ENCODE measurements at places on chromosomes 3 and 15.

DNA sequence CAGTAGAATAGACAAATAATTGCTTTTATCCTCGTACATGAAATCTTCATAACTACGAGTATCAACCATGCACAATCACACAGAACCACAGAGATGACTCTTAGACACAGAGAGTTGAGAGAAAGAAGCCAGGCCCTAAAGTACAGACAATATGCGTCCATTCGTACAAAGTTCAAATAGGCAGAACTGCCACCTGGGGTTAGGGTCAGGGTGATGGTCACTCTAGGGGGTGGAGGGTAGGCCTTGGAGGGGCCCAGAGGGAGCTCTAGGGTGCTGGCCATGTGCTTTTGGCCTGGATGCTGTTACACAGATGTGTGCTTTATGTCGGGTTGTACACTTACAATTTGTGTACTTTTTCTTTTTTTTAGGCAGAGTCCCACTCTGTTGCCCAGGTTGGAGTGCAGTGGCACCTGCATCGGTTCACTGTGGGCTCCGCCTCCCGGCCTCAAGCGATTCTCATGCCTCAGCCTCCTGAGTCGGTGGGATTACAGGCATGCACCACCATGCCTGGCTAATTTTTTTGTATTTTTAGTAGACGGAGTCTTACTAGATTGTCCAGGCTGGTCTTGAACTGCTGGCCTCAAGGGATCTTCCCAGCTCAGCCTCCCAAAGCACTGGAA is 65.9 kb upstream of the KLF13 start:
- no peak for DNase-seq

DNA sequence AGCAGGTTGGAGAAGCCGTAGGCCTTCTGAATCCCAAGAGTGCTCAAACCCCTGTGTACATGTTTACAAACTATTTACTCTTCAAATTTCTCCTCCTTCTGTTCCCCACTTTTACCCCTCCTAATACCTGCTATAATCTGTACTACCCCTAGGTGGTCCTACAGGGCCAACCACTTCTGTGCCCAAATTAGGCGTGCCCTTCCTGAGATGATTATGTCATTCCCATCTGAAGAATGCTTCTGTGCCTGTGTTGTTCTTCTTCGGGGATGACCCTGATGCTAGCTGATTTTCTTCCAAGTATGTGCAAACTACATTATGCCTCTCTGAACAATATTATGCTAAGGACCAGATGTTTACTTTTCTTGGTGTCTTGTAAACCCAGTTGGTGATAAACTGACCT is 20.5 kb downstream of the RBP2 start:
- peak; percentile 96 for DNase-seq

DNA sequence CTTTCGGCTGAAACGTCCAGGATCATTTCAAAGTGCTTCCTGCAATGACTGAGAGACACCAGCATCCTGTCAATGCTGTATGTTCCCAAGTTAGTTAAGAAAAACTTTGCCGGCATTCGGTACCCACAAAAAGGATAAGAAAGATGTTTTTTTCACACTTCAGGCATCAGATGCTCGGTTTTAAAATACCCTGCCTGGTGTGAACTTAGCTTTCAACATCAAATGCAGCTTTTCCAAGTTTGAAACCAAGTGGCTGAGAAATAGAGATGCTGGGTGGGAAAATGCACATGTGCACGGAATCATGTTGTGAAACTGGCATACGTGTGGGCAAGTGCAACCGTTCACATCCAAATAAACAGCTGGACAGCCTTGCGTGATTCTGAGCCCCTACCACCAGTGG is 254.9 kb upstream of the IGF1R start:
- no peak for DNase-seq

DNA sequence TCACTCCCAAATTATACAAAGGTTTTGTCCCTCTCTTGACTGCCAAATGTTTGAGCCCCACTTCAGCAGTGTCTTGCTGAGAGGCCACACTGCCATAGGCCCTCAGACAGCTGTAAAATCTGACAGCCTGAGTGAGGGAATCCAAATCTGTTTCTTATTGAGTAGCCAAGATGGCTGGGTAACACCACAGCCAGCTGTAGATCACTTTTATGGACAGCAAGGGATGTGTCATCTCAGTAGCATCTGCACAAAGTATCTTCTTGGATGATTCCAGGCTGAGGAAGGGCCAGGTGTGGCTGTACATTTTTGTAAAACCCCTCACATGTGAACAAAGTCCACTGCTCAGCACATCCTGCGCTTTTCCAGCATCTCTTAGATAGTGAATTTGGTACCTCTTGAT is 237.0 kb upstream of the LRTM1 start:
- no peak for DNase-seq

DNA sequence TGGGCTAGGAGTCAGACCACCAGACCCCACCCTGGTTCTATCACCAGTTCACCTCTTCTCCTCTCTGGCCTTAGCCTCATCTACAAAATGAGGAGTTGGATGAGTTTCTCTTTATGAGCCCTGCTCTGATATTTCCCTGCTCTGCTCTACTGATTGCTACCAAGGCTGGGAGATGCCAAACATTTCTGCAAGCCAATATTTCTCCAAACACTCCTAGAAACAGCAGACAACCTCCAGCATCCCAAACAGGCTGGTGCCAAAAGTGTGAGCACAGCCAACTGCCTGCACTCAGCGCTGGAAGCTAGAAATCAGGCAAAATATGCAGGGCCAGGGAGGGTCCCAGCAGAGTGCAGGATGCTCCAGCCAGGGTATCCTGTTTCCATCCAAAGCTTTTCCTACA is 10.8 kb downstream of the DAPK2 start:
- DNase-seq, result no peak

DNA sequence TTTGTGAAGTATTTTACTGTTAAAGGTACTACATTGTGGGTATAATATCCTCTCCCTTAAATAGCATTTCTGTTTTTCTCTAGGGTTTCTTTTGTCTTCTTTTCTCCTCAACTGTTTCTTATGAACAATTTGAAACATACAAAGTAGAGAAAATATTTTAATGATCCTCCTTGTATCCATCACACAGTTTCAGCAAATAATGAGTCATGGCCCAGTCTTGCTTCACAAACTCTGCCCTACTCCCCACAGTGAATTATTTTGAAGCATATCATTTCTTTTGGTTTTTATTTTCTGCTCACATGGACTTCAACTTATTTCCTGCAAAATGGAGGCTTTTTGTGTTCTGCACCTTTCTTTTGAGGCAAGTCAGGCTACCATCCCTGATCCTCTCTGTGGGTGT is 6.1 kb upstream of the SCAANT1 start:
- DNase-seq, result no peak

GRCh38 chr3:118942195-118942594 is 92.5 kb downstream of the IGSF11 start:
- no peak for DNase-seq

DNA sequence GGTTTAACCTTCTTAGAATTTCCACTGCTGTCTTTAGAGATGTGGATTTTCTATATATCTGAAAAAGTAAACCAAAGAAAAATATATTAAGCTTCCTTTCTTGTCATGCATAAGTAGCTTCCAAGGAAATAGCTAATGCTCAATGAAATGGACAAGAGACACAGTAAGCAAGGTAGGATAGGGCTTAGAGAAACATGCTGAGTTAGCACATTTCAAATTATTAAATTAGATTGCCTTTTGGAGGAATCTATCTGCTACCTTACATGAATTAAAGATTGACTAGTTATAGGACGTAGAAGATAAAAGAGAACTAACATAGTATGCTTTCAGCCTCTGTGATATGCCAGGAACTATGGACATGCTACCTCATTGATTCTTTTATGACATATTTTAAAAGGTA is 824.6 kb downstream of the TUSC7 start:
- no peak for DNase-seq

GRCh38 chr3:134077649-134078161 is 48.0 kb upstream of the SLCO2A1 start:
- no peak for DNase-seq

DNA sequence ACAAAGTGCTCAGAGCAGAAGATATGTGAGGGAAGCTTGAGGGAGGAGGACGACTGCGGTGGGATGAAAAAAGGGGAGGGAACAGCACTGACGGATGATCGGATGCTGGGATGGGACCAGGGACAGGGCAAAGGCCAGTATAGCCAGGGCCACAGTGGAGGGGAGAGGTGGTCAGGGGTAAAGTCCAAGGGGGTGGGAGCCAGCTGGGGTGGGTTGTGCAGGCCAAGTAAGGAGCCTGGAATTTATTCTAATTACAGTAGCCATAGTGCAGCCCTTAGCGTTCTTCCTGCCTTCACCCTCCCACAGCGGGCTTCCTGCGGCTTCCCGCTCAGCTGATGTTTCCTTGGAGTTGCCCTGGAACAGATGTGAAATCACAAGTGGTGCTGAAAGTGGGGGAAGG is 7.6 kb upstream of the APEH start:
- DNase-seq, result no peak

DNA sequence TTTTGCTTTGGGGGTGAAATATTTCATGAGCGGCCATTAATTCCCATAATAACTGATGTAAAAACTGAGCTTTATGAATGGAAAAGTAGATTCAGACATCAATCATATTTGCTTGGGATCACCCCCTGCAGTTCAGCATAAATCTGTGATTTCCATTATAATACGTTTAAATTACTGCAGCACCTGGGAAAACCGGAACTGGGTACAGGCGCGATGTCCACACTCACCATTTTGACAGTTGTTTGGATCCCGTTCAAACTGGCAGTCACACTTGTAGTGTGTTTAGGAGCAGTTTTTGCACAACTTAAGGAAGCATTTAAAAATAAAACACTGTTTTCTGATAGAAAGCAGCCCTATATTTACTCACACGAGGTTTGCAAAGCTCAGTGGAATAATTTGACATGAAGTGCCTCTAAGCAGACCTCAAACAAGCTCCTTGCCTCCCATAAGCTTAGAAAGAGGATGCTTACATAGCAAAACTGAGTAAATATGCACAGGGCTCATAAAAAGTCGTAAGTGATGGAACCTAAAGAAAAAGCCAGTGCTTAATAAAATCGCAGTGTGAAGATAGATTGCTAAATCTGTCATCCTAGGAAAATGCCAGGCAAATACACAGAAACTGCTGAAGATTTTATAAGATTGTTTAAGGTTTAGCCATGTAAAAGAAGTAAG is 377.6 kb downstream of the PTPRG start:
- no peak for DNase-seq

DNA sequence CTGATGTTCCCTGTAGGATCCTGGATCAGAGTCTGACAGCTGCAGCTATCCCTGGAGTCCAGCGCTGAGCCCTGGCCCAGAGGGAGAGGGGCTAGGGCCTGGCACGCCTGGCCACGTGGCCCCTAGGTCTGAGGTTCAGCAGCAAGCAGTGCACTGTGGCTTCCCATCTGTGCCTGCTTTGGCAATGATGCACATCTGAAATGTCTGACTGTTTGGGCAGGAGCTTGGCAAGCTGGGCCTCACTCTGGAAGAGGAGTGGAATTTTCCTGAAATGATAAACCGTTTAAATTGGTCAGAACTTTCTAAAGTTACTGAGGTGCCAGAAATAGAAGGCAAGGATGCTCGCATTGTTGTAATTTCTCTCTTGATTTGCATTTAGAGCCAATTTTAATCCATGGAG is 48.8 kb upstream of the MRPS22 start:
- no peak for DNase-seq

- DNase-seq, result no peak
Observed at GRCh38 chr3:21158861-21159542, 592.0 kb downstream of the ZNF385D start.

DNA sequence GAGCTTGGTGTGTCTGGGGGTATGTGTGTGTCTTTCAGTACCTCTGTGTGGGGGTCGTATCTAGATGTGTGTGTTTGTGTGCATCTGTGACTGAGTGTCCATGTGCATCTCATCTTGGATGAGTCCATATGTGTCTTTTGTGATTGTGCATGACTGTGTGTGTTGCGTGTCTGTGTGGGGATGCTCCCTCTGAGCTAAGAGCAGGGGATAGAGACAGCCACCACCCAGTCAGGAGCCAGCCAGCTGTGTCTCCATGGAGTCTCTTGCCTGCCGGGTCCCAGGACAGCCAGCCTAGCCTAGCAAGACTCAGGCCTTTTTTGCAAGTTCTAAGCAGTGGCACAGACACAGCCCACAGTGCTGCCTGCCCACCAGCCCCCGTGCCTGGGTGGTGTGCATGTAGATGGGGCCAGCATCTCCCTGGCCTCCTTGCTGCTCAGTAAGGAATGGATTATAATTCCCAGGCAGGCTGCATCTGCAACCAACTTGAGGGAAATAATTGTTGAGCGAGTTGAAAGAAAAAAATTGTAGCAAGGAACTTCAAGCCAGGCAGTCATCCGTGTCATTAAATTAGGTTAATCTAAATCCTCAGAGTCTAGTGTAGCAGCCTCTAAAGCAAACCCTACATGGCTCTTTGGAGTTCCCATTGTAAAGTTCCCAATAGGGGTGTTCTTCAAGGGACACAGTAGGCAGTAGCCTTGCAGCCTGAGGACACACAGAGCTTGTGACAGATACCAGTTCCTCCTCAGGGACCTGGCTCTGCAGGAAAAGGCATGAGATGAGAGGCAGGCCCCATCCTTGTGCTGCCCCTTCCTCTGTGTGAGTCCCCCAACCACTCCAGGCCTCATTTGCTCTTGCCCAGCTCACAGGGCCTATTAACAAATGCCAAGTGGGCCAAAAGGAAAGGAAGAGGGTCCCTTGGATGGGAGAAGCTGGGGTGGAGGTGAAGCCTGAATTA is 35.9 kb upstream of the MRPS22 start:
- no peak for DNase-seq

DNA sequence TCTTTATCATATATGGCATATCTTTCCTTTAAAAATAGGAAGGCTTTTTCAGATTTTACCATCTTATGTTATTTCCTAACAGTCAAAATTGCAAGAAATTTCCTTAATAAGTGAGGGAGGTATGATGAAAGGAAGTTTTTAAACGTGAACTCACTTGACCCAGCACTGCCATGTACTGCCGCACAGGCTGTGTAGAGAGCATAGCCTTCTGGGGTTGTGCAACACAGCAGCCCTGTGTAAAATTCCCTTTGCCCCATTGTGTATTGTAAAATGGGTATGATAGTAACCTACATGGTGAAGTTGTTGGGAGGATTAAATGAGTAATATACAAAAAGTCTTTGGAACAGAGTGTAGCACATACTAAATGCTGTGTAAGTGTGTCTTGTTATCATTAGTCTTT is 78.6 kb downstream of the PEX5L start:
- no peak for DNase-seq

DNA sequence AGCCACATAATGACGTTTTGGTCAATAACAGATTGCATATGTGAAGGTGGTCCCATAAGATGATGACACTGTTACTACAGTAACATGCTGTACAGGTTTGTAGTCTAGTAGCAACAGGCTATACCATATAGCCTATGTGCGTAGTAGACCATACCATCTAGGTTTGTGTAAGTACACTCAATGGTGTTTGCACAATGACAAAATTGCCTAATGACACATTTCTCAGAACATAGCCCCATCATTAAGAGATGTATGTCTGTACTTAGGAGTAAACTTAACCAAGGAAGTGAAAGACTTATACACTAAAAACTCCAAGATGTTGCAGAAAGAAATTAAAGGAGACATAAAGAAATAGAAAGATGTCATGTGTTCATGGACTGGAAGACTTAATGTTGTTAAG is 66.2 kb downstream of the RPLP1 start:
- no peak for DNase-seq

DNA sequence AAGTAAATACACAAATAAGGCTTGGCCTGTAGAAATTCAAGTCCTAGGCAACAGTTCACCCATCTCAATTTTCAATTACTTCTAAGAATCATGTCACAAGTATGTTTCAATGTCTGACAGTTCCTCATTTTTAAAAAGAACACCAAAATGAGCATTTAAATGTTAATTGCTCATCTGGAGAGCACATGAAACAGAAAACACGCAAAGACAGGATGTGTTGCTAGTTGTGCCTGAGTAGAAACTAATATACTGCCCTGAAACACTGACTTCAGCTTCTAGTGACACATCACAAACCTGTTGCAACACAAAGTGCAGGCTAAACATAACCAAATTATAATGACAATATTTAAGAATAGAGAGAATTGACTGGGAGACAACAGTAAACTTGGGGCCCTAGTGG is 167.3 kb upstream of the THBS1 start:
- DNase-seq, result no peak

Data from DMS 273 treated with DMSO at 0.1 percent for 48 hours (cell line).